ENCODE measurements at places on chromosomes 5 and 9.

- no peak for DNase-seq
These were observed 69.6 kb downstream of the ROR2 start for GRCh38 chr9:91880378-91880972.

DNA sequence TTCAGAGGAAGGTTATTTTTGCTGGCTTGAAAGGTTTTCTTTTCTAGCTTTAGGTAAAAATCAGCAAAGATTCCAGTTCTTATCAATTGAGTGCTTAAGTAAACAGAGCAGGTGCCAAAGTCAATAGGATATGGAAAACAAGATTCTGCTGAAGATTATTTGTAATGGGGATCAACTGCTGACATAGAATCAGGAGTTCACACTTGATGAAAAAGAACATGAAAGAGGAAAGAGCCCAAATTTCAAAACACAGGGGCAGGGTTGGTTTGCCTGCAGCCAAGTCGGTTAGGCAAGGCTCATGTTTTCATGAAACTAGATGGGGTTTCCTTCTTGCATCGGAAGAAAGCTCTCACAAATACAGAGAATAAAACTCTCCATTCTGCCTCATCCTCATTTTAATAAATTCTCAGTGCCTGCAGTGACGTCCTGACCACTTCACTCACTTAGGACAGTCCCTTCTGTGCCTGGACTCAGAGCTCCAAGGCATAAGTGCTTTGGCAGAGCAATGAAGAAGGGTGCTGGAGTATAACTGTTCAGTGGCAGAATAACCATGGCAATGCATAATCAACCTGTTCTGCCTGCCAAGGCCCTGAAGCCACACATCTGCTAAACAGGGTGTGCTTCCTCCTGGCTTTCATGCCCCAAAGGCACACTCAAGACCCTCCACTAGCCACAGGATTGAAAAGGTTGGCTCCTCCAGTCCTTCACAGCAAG is 179.6 kb downstream of the GNAQ start:
- DNase-seq = no peak

DNA sequence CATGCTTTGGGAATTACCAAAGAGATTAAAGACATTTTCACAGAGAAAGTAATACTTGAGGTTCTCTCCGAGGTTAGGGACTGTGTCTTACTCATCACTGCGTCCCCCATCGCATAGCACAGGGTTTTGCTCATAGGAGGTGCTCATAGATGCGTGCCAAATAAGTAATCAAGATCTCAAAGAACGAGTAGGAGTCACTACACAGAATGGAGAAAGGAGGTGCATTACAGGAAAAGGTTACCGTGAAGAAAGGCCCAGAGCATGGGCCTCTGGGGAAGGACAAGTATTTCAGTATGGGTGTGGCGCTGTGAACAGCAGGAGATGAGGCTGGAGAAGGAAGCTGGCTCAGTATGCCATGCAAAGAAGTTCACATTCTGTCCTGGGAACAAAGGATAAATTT is 182.4 kb downstream of the ACTL7B start:
- no peak for DNase-seq

GRCh38 chr9:108186642-108187395 is 669.0 kb downstream of the ACTL7B start:
- no peak for DNase-seq

DNA sequence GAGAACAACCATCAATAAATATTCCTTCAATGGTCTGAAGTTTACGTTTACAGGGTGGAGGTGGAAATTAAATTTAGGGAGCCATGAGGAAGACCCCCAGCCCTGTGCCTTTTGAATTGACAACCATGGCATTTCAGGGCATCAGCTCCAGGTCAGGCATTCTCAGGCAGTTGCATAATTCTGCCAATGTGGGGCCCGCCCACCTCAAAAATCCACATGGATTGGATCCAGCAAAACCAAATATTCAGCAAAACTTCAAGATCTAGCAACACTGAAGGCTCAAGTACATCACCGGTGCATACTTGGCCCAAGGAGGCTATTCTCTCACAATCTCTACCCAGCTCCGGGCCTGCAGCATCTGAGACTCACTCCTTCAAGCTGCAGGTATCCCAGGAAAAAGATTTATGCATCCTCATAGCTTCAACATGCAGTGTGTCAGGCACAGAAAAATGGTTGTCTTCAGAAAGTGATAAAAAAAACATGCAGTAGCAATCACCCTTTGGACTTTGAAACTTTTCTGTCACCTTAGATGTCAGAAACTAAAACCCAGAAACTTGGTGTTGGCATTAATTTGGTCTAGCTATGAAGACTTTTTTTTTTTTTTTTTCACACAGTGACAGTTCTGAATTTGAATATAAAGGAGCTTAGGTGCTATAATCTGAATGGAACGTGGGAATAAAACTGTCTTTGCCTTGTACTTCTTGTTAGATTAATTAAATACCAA is 21.4 kb upstream of the ANXA2R start:
- no peak for DNase-seq

DNA sequence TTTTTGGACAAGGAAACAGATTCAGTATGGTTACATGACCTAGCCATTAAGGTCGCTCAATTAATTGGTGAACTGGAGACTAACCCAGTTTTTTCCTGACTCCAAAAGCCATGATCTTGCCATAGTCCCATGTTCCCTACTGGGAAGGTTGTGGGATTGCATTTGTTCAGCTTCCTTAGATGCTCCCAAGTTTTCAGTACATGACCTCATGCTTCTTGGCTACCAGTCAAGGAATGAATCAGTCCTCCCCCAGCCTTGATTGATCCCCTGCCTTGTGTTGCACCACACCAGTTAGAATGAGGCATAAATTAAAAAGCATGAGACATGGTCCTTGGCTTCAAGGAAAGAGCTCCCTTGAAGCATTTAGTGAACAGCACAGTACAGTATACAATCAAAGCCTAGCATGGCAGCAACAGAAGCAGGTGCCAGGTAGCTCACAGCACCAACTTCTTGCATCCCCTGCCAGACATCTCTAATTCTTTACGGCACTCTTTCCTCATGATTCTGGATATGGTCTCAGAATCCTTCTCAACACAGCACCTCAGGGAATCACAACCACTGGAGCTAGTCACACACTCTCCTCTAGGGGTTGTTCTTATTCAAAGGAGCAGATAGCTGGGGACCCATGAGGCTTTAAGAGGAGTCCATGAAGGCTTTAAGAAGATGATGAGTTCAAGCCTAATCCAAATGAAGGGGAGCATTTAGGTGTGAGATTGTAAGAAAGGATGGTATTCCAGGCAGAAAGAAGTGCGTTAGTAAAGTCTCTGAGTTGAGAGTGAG is 295.5 kb upstream of the CLINT1 start:
- no peak for DNase-seq

GRCh38 chr9:33524306-33524947 is 376 bp downstream of the ANKRD18B start:
- no peak for DNase-seq

Measured in T-cell (primary cell).